ENCODE measurements at places on chromosomes 5 and 9. TPM values are rescaled to one million over a fixed set of nuclear protein-coding genes. Genes with fewer than 3 reads are reported as not detected.

TNFSF15 gene
- total RNA-seq, result 7.5 TPM

TNC gene
- 1.0 TPM for total RNA-seq

UNC5A gene
- 19.5 TPM for total RNA-seq

XPA gene
- total RNA-seq, result 5.9 TPM

PALM2AKAP2 gene
- total RNA-seq, result not detected

GRCh38 chr5:73496984-73497457, 1.2 kb upstream of the BTF3 start:
- DNase-seq, result no peak

GRCh38 chr9:133058071-133058470, 3.7 kb upstream of the CEL start:
- no peak for DNase-seq

- DNase-seq, result no peak
Observed at GRCh38 chr9:108621991-108622855, 233.6 kb downstream of the ACTL7B start.

DNA sequence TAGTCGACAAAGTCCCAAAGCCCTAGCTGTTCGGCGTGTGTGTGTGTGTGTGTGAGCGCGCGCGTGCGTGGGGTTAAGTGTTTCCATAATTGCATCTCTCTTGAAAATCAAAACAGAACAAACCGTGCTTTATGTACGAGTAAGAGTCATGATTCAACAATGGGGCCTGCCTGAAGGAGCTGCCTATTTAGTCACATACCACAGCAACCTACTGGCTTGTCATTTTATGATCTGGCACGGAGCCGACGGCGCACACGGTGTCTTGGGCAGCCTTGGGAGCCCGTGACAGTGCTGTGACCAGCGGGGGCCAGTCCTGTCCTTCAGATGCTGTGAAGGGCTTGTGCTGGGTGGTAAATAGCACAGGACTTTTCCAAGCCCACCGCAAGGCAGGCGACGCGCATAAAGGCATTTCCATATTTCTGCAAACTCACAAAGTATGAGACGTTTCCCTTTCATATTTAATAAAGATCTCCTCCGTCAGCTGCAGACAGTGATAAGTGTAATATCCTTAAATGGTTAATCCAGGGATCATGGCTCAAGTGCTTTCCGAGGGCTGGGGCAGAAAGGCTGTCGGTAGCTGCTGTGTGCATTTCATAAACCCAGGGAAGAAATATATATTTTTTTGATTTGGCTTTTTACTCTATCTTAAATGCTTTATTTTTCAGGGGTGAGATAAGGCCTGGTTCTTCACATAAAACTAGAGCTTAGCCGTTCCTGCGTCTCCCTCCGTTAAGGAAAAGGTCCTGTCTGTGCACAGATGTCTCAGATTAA, 270.2 kb upstream of the IRX1 start:
- DNase-seq, result no peak

DNA sequence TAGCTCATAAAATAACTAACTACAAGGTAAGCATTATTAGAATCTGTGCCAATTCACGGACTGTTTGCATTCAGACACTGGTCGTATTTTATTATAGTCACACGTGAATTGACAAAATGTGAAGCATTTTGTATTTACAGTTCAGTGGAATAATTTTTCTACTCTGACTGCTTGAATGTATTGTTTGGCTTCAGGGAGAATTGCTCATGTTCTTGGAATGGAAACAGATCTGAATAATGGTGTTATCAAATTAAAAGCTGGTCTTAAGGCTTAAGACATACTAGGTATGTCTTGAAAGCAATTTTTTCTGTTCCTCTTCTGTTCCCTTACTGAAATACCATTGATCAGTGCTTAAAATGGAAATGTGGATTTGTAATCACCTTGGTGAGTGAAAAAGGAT, 543.7 kb upstream of the TLE4 start:
- no peak for DNase-seq

GRCh38 chr5:142680605-142681259, 5.2 kb downstream of the FGF1 start:
- peak; percentile 90 for DNase-seq

DNA sequence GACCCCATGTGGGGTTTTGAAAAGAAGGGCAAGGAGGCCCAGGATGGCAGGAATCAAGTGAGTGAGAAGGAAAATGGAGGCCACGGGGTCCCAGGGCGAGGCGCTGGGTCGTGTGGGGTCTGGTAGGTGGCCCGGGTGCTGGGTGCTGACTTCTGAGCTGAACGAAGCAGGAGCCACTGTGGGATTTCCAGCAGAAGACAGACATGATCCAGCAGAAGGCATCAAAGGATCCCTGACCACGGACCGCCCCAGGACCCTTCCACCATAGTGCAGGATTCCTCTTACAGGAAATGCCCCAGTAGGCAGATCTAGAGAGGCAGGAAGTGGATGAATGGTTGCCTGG, 106.7 kb downstream of the ADAMTS2 start:
- DNase-seq, result no peak

DNA sequence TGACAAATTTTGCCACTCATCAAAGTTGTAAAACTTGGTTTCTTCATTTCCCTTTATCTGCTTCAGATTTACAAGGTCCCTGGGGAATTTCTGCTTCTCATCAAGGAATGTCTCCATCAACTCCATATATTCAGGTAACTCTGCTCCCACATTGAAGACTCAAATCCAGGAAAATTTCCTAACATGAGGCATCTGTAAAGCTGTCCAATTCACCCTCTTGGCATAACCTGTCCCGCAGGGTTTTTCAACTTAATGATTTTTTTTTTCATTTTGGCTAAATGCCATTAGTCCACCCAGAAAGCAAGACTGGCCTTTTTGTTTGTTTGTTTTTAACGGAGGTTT, 50.2 kb upstream of the SLC30A5 start:
- DNase-seq, result peak; percentile 23

DNA sequence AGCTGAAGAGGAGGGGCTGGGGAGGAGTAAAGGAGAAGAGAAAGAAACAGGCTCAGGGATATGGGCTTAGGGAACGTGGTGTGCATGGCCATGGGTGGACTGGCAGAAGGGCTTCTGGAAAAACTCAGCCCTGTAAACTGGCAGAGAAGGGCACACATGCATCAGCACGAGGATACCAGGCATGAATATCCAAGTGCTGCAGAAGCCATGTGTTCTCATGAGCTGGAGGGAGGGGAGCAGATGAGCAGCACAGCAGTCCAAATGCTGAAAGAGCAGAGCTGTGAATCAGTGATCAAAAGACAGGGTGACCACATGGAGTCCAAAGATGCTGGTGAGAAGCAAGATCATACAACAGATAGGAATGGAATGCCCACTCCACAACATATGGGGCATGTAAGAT, 72.3 kb downstream of the SEMA5A start:
- DNase-seq, result no peak

DNA sequence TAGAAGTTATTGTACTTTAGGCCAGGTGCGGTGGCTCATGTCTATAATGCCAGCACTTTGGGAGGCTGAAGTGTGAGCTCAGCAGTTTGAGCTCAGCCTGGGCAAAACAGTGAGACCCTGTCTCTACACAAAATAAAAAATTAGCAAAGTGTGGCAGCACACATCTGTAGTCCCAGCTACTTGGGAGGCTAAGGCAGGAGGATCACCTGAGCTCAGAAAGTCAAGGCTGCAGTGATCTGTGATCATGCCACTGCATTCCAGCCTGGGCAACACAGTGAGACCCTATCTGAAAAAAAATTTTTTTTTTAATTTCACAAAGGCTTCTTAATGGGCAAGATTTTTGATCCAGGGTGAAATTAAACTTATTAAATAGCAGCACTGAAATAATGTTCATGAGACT, 92.8 kb downstream of the CDC42SE2 start:
- no peak for DNase-seq

- DNase-seq, result no peak
Observed at GRCh38 chr5:167348251-167348926, 943.1 kb upstream of the WWC1 start.

DNA sequence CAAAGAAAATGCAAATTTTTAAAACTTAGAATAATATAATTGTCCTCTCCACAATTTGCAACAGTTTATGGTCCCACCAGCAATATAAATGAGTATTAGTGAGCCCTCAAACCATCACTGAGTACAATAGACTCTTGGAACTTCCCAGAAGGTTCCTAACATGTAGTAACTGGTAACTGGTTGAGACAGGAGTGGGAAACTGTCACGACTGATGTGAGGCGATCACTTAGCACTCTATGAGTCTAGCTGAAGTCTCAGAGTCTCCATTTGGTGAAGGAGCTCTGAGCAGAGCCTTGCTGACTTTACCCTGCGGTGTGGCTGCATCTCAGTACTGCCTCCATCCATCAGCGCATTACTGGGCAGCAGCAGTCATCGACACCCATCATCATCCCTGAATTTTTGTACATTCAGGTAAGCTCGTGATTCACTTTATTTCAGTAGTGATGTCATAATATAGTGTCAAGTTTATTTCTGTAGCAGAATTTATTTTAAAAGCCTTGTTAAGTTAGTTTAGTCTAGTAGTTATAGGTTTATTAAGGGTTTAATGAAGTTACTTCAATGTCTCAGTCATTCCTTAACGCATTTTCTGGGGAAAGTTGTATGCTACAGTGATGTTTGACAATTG, 76.6 kb upstream of the ABCA1 start:
- DNase-seq, result no peak

DNA sequence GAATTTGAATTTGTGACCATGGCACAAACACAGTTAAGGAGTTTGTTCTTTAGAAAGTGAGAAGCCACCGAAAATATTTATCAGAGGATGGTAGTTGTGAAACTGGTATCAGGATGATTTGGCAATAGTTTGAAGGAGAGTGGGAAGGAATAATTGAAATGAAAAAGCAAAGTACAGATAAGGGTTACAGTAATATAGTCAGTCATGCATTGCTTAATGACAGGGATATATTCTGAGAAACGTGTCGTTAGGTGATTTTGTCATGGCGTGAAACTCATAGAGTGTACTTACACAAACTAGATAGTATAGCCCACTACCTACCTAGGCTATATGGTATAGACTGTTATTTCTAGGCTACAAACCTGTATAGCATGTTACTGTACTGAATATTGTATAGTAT, 84.2 kb downstream of the GPBP1 start:
- DNase-seq, result no peak

DNA sequence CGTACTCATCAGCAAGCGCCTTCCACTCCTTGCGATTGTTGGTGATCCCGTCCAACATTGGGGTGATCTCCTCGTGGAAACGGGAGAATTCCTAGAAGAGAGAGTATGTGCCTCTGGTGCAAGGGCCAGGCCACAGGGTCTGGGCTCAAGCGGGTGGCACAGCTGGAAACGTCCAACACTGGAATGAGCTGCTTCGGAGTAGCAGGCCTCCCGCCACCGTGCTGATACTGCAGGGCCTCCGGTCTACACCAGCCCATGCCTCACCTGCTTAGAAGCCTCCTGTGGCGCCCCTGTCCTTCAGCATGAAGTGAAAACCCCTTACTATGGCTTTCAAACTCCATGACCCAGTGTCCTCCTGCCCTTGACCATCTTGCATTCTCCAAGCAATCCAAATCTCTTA, 81.4 kb downstream of the PDE6A start:
- DNase-seq, result no peak

- DNase-seq, result no peak
Observed at GRCh38 chr9:35603506-35603985, 1.5 kb upstream of the TESK1 start.
